CD4-positive, alpha-beta T cell treated with Interleukin-12 subunit alpha and Interleukin-12 subunit beta, for 1 hour (primary cell): ENCODE measurements at places on chromosomes 1 and 21.
A peak's percentile ranks its signal among the peaks of the same experiment; 100 is the strongest.

DNA sequence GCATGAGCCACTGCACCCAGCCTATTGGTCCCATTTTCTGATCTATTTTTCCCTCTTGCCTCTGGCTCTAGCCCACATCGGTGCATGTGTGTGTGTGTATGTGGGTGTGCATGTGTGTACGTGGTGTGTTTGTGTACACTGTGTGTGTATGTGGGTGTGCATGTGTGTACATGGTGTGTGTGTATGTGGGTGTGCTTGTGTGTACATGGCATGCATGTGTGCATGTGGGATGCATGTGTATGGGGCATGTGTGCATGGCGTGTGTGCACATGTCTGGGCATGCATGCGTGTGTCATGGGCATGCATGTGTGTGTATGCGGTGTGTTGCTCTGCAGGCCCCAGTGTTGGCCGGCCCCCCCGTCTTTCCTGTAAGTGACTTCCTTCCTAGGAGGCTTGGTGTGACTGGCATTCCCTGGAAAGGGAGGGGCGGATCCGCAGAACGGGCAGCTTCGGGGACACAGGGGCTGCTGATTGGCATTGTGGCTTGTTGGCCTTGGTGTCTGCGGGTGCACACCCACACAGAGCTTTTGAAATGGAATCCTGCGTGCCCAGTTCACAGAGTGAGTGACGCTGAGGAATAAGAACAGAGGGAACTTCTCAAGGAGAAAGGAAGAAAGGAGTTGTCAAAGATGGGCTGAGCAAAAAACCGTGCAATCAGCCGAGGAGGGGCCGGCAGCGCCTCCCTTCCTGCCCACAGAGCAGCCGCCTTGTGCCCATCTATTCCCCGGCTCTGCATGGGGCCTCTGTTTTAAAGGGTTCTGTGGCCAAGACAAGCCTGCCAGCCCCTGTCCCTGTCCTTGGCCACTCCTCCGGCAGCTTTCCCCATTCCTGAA lies 8.0 kb downstream of the PDXK start:
- DNase-seq, result no peak

DNA sequence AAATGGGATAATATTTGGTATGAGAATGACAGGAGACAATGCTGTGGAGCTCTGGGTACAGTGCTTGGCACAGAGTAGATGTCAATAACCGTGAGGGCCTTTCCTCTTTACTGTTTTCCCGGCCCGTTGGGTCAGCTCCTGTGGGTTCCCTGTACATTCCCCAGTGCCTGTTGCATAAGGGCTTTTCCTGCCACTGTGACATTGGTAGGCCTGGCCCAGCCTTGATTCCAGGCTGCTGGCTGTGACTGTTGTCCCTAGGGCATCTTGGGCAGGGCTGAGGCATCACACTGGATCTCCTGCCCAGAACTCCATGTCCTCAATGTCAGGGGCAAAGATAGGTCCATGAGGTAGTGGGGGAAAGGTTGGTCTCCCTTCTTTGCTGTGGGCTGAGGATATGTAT lies 25.8 kb upstream of the MYCL start:
- DNase-seq, result no peak

DNA sequence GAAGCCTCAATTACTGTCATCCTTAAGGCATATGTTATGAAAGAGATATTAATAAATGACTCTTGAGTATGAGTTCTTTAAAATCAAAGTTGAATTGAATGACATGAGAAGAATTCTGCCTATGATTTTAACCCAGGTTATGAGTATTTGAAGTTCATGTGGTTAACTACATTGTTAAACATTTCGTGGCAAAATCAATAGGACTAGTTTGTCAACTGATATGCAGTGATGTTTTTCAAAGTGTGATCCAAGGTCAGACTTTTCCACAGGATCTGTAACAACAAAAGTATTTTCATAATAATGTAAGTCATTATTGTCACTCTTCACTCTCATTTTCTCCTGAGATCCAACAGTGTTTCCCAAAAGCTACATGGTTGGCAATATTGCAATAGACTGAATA lies 189.5 kb downstream of the DENND1B start:
- no peak for DNase-seq

DNA sequence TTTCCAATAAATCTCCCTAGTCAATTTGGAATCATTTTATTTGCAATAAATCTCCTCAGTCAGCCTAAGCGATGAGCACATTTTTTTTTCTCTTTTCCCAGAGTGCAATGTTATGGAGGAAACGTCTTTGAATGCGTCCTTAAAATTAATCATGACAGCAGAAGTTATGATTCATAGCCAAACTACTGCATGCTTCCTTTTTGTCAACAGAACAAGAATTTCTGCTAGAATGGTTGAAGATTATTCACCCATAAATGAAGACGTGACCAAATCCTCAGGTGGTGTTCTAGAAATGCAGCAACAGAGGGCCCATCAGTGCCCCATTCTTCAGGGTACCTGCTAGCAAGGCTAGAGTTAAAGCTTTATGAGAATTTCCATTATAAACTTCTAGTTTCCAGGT lies 407.9 kb upstream of the PKN2 start:
- no peak for DNase-seq

- DNase-seq, result no peak
These were observed 52.2 kb downstream of the SSBP3 start for GRCh38 chr1:54353959-54354358.

DNA sequence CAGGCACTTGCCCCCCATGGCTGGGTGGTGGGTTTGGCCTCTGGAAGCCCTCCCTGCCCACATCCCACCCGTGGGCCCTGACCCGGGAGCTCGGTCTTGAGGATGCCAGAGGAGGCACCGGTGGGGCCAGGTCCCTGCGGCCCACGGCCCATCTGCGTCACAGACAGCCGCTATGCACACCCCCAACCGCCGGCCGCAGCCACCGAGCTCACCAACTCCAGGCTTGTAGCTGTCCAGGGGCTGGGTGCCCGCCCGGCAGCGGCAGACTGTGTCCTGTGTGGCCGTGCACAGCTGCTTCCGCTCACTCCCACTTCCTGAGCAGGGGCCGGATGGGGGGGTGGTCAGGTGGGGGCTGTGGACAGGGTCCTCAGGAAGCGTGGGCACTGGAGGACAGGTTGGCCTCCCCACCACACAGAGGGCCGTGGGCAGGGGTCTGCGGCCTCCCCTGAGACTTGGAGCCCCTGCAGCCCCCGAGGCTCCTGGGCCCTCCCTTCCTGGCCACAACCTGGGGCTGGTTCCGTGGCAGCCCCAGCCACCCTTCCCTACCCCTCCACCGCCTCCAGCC lies 1.1 kb downstream of the TNFRSF4 start:
- peak; percentile 60 for DNase-seq

- DNase-seq, result peak; percentile 44
These were observed 31.0 kb upstream of the IFI16 start for GRCh38 chr1:158978730-158979129.

- no peak for DNase-seq
These were observed 114.5 kb downstream of the CACHD1 start for GRCh38 chr1:64584479-64584878.

DNA sequence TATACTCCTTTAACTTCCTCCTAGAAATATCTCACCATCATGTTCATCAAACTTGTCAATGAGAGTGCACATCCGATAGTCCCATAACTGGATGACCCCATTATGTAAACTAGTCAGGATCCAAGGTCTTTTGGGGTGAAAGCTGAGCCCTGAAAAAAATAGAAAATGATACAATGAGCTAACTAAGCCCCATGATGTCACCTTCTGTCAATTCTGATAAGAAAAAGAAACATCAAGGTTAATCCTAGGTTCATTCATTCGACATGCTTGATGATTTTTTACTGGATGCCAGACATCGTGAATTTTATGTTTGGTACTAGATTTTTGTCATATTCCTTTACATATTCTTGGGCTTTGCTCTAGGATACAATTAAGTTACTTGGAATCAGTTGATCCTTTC lies 2.9 kb downstream of the COPA start:
- DNase-seq, result no peak

- no peak for DNase-seq
These were observed 16.1 kb upstream of the SHCBP1L start for GRCh38 chr1:182968836-182969734.

DNA sequence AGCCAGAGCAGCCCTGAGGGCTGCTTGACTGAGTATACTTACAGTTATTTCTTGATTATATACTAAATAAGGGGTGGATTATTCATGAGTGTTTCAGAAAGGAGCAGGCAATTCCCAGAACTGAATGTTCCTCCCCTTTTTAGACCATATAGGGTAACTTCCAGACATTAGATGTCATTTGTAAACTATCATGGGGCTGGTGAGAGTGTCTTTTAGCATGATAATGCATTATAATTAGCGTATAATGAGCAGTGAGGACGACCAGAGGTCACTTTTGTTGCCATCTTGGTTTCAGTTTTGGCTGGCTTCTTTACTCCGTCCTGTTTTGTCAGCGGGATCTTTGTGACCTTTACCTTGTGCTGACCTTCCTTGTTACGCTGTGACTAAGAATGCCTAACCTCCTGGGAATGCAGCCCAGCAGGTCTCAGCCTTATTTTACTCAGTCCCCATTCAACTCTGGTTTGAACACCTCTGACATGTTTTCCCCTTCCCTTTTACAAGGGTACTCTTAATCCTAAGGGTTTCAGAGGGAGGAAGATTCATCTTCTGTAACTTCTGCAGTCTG lies 16.2 kb downstream of the KCTD3 start:
- DNase-seq, result no peak

DNA sequence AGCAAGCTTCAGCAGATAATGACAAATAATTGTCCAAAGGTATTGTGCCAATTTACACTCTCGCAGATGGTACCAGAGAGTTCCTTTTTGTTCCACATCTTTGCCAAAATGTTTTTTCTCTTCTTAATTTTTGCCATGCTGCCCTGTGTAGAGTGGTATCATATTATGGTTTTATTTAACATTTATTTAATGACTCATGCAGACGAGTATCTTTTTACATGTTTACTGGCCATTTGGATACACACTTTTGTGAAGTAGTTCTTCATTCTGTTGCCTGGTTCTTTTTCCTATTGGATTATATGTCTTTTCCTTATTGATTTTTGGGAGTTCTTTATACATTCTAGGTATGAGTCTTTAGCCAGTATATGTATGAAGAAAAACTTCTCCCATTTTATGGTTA lies 151.1 kb downstream of the PCNX2 start:
- no peak for DNase-seq

DNA sequence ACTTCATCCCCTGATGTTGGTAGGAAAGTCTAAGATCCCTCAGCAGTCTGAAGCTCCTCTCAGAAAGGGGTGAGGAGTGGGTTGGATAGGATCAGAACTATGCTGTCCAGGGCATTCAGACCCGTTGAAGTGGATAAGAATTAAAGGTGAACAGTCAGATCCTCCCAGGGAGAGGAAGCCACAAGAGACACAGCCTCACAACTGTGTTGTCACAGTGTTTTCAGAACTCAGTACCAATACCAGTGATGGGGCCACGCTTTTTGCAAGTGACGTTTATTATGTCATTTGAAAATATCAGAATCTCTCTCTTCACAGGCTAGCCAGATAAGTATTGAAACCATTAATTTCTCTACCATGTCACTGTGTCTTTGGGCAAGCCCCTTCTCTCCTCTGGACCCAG lies 15.4 kb upstream of the EPS15 start:
- no peak for DNase-seq

- DNase-seq, result no peak
These were observed 13.5 kb downstream of the FALEC start for GRCh38 chr1:150529017-150529416.

- DNase-seq, result no peak
These were observed 29.8 kb downstream of the GPA33 start for GRCh38 chr1:167060141-167061072.

DNA sequence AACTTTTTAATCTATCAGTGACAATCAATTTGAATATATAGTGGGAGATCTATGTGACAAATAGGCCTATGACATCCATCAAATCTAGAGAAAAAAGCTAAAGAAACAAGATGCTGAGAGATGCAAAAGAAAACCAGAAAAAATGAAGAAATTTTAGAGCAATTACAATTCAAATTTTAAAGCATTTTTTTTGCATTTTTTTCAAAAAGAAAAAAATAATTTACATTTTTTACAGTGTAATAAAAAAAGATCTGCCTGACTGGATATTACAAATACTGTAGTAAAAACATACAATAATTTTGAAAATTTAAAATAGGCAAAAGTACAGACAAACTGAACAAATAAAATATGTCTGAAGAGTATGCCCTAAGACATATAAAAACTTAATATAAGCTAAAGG lies 14.4 kb downstream of the CD34 start:
- no peak for DNase-seq
